ENCODE measurements at places on chromosomes 4 and X. TPM values are rescaled to one million over a fixed set of nuclear protein-coding genes. Genes with fewer than 3 reads are reported as not detected.
A peak's percentile ranks its signal among the peaks of the same experiment; 100 is the strongest.

DNA sequence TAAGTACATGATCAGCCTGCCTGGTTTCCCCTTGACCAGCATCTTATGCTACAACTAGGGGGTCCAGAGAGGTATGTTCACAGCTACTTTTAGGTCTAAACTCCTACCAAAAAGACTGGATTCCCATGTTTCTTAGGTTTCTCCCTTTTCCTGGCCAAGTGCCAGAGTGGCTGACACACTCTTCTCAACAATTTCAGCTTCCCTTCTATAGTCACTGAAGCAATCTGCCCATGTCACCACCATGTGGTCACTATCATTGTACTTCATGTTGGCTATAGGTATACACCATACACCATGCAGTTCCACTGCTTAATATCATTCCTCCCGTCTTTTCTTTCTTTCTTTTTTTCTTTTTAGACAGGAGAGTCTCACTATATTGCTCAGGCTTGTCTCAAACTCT, 66.9 kb downstream of the KLHL13 start:
- no peaks in the 10 kb centered on the region for H3K36me3 ChIP-seq
- no peaks in the 10 kb centered on the region for H3K27me3 ChIP-seq
- H3K27ac ChIP-seq, result no peak overlapping the region
- H3K4me3 ChIP-seq, result no peak overlapping the region

DNA sequence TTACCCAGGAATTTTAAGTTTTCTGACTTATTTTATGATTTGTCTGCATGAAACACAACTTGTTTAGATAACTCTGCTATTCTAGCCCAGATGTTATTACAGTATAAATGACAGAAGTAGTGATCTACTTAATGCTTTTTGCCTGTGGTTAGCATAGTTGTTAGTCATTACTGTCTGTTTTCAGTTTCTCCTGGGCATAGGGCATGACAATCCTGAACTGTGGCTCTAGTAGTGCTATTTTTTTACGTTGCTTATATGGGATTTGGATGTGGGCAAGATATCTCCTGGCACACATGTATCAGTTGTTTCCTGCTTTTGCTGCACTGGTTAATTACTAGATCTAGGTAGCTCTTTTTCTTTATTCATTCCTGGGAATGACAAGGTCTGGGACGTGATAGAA, 1005.8 kb downstream of the PCDH18 start:
- H3K27me3 ChIP-seq, result no peaks in the 10 kb centered on the region
- H3K27ac ChIP-seq, result no peak overlapping the region
- H3K4me3 ChIP-seq, result no peak overlapping the region
- DNase-seq, result no peak

- no peaks in the 10 kb centered on the region for H3K36me3 ChIP-seq
- no peak overlapping the region for H3K4me3 ChIP-seq
- DNase-seq, result no peak
- H3K27ac ChIP-seq, result no peak overlapping the region
These were observed 100.8 kb downstream of the REPS2 start for GRCh38 chrX:17047224-17047623.

CCKAR gene
- not detected for total RNA-seq

- no peaks in the 10 kb centered on the region for H3K27me3 ChIP-seq
- H3K4me3 ChIP-seq, result no peak overlapping the region
- no peak overlapping the region for H3K27ac ChIP-seq
- no peaks in the 10 kb centered on the region for H3K36me3 ChIP-seq
- no peaks in the 10 kb centered on the region for H3K4me1 ChIP-seq
These were observed 34.6 kb downstream of the F8 start for GRCh38 chrX:154987940-154988339.

DNA sequence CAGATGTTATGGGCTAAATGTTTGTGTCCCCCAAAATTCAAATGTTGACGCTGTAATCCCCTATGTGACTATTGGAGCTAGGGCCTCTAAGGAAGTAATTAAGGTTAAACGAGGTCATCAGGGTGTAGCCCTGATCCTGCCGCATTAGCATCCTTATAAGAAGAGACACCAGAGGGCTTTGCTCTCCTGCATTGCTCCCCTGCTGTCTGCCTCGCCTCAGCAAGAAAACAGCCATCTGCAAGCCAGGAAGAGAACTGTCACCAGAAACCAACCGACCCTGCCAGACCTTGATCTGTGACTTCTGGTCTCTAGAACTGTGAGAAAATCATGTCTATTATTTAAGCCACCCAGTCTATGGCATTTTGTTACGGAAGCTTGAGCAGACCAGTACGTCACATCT, 331.9 kb downstream of the DCTD start:
- no peak overlapping the region for H3K4me3 ChIP-seq
- H3K36me3 ChIP-seq, result no peaks in the 10 kb centered on the region
- H3K27ac ChIP-seq, result no peak overlapping the region

STAP1 gene
- 0.33 TPM for total RNA-seq

DIPK2B gene
- total RNA-seq, result 25.2 TPM

BEX1 gene
- total RNA-seq, result 0.48 TPM

DNA sequence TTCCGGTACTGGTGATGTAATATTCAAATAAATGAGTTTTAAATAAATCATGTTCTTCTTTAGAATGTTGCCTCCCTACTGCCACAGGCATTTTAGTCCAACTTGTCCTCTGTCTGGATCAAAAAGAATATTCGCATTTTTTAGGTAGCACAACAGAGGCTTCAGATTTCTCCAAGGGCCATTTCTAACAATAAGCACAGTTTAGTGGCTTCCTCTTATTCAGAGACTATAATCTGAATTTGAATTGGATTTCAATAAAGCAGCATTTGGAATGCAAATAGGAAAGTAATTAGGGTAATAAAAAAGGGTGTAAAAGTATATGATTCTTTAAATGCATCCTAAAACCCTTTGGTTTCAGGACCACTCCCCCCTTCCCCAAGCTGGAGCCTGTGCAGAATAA, 167.9 kb upstream of the GLRA2 start:
- H3K4me3 ChIP-seq, result no peak overlapping the region
- H3K27ac ChIP-seq, result no peak overlapping the region
- H3K4me1 ChIP-seq, result no peaks in the 10 kb centered on the region

- no peaks in the 10 kb centered on the region for H3K27me3 ChIP-seq
- no peak for DNase-seq
- no peaks in the 10 kb centered on the region for H3K36me3 ChIP-seq
These were observed 21.3 kb upstream of the UGDH start for GRCh38 chr4:39548425-39549067.

DNA sequence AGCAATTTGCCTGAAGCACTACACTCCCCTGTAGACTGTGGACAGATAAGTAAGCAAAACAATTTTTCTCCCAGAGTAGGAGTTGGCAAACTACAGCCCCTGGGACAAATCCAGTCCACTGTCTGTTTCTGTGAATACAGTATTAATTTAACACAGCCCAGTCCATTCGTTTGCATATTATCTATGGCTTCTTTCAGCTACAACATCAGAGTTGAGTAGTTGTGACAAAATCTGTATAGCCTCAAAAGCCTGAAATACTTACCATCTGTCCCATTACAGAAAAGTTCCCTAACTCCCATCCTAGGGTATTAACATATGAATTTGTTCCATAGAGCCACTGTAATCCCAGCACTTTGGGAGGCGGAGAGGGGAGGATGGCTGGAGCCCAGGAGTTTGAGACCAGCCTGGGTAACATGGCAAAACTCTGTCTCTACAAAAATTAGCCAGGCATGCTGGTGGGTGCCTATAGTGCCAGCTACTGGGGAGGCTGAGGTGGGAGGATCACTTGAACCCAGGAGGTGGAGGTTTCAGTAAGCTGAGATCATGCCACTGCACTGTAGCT, 53.0 kb downstream of the AMELX start:
- H3K4me1 ChIP-seq, result peaks cover 4% of the 10 kb centered on the region
- H3K27ac ChIP-seq, result no peak overlapping the region
- H3K36me3 ChIP-seq, result no peaks in the 10 kb centered on the region
- no peak for DNase-seq
- H3K27me3 ChIP-seq, result no peaks in the 10 kb centered on the region

- H3K27ac ChIP-seq, result no peak overlapping the region
- no peaks in the 10 kb centered on the region for H3K27me3 ChIP-seq
- peaks cover 2% of the 10 kb centered on the region for H3K4me1 ChIP-seq
- no peak overlapping the region for H3K4me3 ChIP-seq
- DNase-seq, result no peak
These were observed 3.7 kb upstream of the HDAC8 start for GRCh38 chrX:72576141-72576894.

- H3K36me3 ChIP-seq, result no peaks in the 10 kb centered on the region
- H3K4me1 ChIP-seq, result no peaks in the 10 kb centered on the region
- peak overlapping the region; percentile 45 for H3K4me3 ChIP-seq
- DNase-seq, result no peak
- peak overlapping the region; percentile 99 for H3K27ac ChIP-seq
These were observed 509 bp upstream of the USP11 start for GRCh38 chrX:47232197-47232802.

GRCh38 chrX:40076750-40077575, 20.8 kb downstream of the BCOR start:
- H3K27ac ChIP-seq, result peak overlapping the region; percentile 29
- H3K36me3 ChIP-seq, result peaks cover 4% of the 10 kb centered on the region
- no peaks in the 10 kb centered on the region for H3K4me1 ChIP-seq
- peak; percentile 29 for DNase-seq
- no peaks in the 10 kb centered on the region for H3K27me3 ChIP-seq

GRCh38 chrX:10006086-10006485, 38.9 kb downstream of the CLDN34 start:
- no peaks in the 10 kb centered on the region for H3K4me1 ChIP-seq
- no peak overlapping the region for H3K27ac ChIP-seq
- no peak for DNase-seq
- H3K36me3 ChIP-seq, result no peaks in the 10 kb centered on the region

DNA sequence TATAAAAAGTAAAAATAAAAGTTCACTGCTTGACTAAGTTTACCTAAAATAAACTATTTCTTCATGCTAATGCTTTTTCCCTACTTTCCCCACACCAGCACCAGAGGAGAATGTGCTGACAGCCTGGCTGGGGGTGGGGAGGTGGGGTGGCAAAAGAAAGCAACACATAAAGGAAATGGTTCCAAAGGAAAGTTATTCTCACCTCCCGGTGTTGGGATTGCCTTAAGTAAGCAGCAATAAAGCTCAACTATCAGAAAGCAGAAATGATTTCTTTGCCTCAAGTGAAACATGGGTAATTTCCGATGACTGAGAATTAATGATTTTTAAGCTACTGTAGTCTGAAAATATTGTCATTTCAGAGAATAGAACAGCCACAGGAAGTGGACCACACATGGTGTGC, 84.5 kb upstream of the DKK2 start:
- peak overlapping the region; percentile 43 for H3K27ac ChIP-seq
- peak; percentile 47 for DNase-seq
- H3K4me1 ChIP-seq, result no peaks in the 10 kb centered on the region
- H3K27me3 ChIP-seq, result no peaks in the 10 kb centered on the region
- no peaks in the 10 kb centered on the region for H3K36me3 ChIP-seq
- H3K4me3 ChIP-seq, result no peak overlapping the region

- no peak overlapping the region for H3K27ac ChIP-seq
- H3K4me1 ChIP-seq, result peaks cover 3% of the 10 kb centered on the region
- H3K36me3 ChIP-seq, result no peaks in the 10 kb centered on the region
- H3K4me3 ChIP-seq, result no peak overlapping the region
- no peaks in the 10 kb centered on the region for H3K27me3 ChIP-seq
These were observed 141.8 kb downstream of the SMIM20 start for GRCh38 chr4:26055855-26056254.

GRCh38 chr4:102400898-102401297, 55.6 kb upstream of the SLC39A8 start:
- DNase-seq, result no peak
- H3K4me3 ChIP-seq, result no peak overlapping the region
- H3K27ac ChIP-seq, result no peak overlapping the region
- no peaks in the 10 kb centered on the region for H3K27me3 ChIP-seq

DNA sequence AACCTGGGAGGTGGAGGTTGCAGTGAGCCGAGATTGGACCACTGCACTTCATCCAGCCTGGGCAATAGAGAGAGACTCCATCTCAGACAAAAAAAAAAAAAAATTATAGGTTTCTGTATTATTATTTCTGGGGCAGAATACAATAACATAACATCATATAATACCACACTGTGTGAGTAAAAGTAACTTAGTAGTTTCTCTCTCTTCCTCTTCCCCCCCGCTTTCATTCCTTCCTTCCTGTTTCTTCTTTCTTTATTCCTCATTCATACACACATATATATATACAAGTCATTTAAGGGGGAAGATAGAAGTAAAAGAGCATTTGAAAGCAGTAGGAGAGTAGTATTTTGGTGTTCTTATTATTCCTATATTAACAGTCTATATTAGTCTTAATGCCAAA, 55.9 kb upstream of the FHDC1 start:
- no peaks in the 10 kb centered on the region for H3K36me3 ChIP-seq
- no peaks in the 10 kb centered on the region for H3K4me1 ChIP-seq
- no peaks in the 10 kb centered on the region for H3K27me3 ChIP-seq
- H3K4me3 ChIP-seq, result no peak overlapping the region

ZFYVE28 gene
- 25.9 TPM for total RNA-seq

RHOXF2 gene
- not detected for total RNA-seq

AKAP4 gene
- not detected for total RNA-seq

ADGRA3 gene
- 22.5 TPM for total RNA-seq

SLC6A14 gene
- total RNA-seq, result not detected

- no peak for DNase-seq
- no peak overlapping the region for H3K4me3 ChIP-seq
- H3K36me3 ChIP-seq, result no peaks in the 10 kb centered on the region
- peaks cover 1% of the 10 kb centered on the region for H3K27me3 ChIP-seq
- H3K27ac ChIP-seq, result no peak overlapping the region
These were observed 1.5 kb upstream of the TLR7 start for GRCh38 chrX:12865359-12865758.

GRCh38 chrX:44440006-44440405, 96.5 kb upstream of the EFHC2 start:
- H3K36me3 ChIP-seq, result no peaks in the 10 kb centered on the region
- H3K4me1 ChIP-seq, result no peaks in the 10 kb centered on the region
- no peaks in the 10 kb centered on the region for H3K27me3 ChIP-seq

DNA sequence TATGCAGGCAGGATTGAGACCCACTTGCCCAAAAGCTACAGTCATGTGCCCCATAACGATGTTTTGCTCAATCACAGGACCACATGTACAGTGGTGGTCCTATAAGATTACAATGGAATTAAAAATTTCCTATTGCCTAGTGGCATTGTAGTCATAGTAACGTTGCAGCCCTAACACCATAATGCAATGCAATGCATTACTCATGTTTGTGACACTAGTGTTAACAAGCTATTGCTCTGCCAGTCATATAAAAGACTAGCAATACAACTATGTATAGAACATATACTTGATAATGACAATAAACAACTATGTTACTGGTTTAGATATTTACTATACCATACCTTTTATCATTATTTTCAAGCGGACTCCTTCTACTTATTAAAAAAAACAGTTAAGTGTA, 50.6 kb downstream of the VGLL1 start:
- H3K27me3 ChIP-seq, result no peaks in the 10 kb centered on the region
- H3K4me3 ChIP-seq, result no peak overlapping the region
- H3K4me1 ChIP-seq, result no peaks in the 10 kb centered on the region
- H3K36me3 ChIP-seq, result no peaks in the 10 kb centered on the region

GRCh38 chr4:143701365-143701764, 890 bp upstream of the FREM3 start:
- DNase-seq, result no peak
- no peaks in the 10 kb centered on the region for H3K27me3 ChIP-seq
- no peak overlapping the region for H3K27ac ChIP-seq
- no peaks in the 10 kb centered on the region for H3K4me1 ChIP-seq
